ENCODE measurements at places on chromosomes 2 and 18. TPM values are rescaled to one million over a fixed set of nuclear protein-coding genes. Genes with fewer than 3 reads are reported as not detected.

- DNase-seq, result no peak
These were observed 144.8 kb upstream of the GULP1 start for GRCh38 chr2:188146888-188147287.

- no peak for DNase-seq
These were observed 292.0 kb downstream of the GBX2 start for GRCh38 chr2:235876099-235876679.

DNA sequence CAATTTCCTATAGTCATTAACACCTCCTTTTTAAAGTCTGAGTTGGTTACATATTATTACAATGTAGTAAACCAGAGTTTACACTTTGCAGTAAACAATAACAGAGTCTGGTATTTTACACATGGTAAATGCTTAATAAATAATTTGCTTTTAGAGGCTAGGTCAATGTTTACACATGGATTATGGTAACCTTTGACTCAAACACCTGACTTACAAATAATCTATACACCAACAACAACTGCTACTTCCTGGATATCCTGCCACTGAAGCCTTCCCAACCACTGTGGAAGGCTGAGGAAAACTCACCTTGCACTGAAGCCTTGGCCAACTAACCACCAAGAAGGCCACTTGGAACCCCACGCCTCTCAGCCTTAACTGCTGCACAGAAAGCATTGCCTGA lies 5.4 kb downstream of the ALS2 start:
- DNase-seq, result no peak

The TIGD1 gene
- 8.3 TPM for total RNA-seq

DNA sequence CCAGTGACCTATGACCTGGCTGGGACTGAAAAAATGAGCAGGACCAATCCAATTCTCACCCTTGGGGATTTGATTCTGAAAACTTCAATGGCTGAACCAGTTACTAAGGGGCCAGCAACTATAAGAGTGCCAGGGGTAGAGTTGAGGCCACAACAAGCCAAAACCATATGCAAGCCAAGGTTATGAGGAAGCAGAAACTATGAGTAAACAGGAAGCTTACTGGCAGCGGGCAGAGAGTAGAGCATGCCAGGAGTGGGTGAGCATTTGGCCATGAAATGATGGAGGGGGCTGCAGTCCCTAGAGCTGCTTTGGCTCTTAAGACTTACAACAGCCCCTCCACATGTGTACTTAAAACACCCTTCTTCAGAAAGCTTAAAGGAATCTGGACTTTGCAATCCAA lies 82.4 kb downstream of the RBMS1 start:
- DNase-seq, result peak; percentile 63

DNA sequence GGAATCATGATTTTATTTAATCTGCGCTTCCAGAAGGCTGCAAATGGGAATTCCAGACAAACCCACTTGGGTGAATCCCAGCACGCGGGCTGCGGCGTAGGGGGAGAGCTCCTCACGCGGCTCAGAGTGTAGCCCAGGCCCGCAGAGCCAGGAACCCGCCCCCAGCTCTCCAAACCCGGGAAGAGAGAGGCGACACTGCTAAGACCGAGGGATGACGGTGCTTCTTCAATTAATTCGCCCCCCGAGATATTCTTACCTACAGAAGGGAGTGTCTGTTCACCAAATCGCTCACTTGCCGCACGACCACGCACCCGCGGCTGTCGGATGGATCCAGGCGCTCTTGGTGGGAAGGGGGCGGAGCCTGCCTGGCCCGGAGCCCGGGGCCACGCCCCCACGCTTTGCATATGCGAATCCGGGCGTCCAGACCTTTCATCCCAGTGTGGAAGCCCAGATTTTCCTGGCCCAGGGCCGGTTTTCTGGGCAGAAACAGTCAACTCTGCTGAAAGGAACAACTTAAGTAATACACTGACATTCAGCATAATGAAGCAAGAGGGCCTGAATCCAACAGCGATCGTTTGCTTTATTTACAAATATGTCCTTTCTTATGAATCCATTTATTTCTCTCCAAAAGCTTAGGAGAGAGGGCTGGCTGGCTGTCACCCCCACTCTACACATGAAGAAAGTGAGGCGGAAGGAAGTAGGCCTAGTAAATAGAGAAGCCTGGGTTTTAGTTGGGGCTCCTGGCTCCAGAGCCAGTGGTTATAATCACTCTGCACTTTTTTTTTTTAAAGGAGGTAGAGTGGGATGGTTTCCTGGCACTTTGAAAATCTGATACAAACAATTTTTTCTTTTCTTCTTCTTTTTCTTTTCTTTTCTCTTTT lies at the start of gene SLC19A3:
Gene SLC19A3 (minus strand): TSS at position 342 of the 881 bp plus-strand sequence. CDS start 15,710 bp downstream, outside the sequence.
- DNase-seq, result peak; percentile 16

- no peak for DNase-seq
These were observed 16.6 kb downstream of the SEC11C start for GRCh38 chr18:59156316-59156715.

The UBE2F gene
- total RNA-seq, result 45.5 TPM

DNA sequence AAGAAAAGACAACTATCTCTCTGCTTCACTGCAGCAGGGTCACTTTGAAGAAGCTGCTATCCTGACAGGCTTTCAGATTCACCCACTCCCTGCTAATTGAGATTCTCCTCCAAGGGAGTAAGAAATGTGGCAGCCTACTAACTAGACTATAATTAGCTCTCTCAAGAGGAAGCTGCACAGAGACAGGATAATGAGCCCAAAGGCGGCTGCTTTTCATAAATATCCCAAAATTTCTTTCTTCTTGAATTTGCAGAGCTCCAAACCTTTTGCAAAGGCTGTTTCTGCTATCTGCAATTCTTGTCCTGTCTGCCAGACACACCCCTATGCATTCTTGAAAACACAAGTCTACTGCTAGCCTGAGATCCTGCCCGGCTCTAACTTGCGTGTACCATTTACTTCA lies 54.0 kb upstream of the RNU4ATAC start:
- no peak for DNase-seq

DNA sequence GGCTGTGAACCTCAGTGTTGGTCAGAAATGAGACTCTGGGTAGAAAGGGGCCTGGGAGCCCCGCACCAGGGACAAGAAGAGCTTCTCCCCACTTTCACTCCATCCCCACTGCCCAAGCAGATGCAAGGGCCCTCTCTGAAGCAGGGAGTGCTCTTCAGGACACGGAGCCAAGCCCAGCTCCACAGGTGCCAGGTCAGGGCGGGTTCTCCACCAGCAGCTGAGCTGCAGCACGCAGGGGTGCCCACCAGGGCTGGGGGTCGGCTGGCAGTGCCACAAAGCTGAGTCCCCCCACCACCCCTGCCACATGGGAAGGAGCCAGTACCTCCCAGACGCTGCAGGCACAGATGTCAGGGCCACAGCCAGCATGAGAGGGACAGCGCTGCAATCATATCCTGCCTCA lies 106.2 kb downstream of the INHBB start:
- no peak for DNase-seq

DNA sequence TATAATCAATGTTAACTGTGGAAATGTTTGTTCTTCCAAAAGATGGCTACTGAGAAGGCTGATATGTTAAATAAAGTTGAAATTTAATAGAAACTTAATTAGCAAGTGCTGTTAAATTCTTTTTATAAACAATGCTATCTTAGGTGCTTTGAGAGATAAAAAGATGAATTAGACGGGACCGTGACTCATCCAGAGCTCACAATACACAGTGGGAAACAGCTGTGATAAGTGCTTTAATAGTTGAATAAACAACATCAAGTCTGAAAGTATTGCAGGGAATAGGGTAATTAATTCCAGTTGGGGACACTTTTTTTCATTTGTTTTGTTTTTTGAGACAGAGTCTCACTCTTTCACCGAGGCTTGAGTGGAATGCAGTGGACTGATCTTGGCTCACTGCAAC lies 85.5 kb upstream of the DTNA start:
- DNase-seq, result no peak
